ENCODE measurements at places on chromosomes 4 and X.

DNA sequence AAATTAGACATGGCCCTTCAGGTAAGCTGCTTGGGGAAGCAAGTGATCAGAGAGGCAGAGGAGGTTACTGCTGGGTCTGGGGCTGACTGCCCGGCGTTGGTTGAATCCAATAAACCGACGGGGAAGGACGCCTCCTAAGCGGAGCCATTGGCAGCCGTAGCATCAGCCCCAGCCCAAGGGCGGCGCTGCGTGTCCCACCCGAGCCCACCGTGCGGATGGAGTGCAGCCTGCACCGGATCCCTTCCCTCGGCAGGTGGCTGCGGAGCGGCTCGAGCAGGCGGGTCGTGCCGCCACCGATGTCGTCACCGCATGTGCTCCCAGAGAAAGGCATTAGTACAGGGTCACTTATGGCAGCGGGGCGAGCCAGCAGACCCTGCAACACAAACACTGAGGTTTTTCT, 82.1 kb downstream of the ALPK1 start:
- no peak for DNase-seq

DNA sequence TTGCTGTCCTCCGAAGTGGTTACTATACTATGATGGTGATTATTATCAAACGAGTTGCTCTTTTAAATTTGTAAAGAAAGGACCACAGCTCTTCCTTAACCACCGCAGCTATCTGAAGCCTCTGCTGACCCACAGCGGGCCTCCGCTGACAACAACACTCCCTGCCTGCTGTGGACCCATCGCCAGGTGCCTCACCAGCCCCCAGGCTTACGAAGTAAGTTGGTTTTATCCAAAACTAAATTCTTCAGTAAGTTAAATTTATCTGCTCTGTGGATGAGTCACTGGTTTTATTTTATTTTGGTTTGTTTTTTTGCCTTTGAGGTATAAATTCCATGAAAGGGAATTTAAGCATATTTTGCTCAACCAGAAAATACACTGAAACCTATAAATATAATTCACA, 54.7 kb downstream of the SLC9A6 start:
- no peak for DNase-seq

DNA sequence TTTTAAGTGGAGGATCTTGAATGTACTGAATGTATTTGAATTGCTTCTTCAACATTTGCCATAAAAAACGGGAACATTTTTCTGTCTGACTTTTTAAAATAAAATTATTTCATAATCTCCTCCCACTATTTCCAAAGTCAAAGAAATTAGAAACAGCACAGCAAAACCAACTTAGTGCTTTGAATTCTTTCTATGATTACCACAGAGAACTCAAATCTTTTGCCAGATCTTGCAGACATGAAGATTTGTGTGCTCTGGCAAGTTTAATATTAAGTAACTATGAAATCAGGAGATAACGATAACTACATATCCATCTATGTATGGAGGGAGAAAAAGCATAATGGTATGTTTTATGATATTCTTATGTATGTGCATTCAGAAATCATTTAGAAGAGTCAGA, 982.2 kb downstream of the PCDH7 start:
- DNase-seq, result no peak

GRCh38 chrX:140360284-140360683, 144.6 kb downstream of the SOX3 start:
- no peak for DNase-seq

DNA sequence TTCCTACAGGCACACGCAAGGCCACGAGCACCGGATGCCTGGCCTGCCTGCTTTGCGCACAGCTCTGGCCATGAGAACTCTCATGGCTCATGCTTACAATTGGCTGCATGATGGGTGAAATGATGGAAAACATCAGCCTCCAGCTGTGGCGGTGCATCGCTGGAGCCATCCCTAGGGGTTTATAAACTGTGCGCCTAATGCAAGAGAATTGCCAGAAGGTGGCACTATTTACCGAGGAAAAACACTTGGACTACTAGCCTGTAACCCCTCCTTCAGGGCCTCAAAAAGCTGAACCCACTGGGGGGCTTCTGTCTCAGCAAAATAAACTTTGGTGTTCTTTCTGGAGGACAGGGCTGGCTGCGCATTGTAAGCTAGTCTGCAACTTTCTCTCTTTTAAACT, 51.9 kb downstream of the PHKA2 start:
- no peak for DNase-seq

GRCh38 chr4:122334828-122335227, 44.0 kb upstream of the ADAD1 start:
- DNase-seq, result no peak

DNA sequence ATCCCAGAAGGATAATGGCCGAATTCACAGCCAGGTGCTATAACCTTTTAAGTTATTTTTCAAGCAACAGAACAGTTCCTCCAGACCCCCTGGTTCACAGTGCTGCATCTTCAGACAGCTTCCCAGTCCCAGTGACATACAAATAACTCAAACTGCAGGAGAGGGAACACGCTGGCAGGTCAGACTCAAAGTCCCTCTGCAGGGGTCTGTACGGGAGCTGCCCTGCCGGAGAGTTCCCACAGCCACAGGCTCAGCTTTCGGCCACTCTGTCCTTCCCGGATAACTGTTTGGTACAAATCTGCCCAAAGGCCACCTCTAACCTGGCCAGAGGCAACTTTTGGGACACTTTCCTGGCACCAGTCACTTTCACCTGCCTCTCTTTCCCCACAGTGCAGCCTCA, 230.2 kb downstream of the AFAP1 start:
- DNase-seq, result no peak

DNA sequence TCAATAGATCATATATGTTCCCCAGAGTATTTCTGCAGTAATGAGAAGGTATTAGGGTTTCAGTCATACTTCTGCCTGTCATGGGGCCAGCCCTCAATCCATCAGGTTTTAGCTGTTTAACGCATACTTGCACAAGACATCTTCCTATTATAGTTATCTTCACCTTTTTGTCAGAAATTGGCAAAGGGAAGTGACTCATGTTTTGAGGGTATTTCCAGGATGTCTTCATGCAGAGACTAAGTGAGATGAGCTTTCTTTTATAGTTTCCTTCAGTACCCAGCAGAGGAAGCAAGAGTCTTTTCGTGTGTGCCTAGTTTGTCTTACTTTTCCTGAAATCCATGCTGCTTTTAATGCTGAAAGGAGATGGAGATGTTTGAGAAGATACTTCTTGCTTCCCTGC, 9.5 kb downstream of the CSTF2 start:
- DNase-seq, result no peak

- DNase-seq, result no peak
Observed at GRCh38 chrX:18146954-18147353, 73.7 kb downstream of the BEND2 start.

- no peak for DNase-seq
Observed at GRCh38 chrX:8048466-8048865, 121.3 kb upstream of the PNPLA4 start.

Data from effector CD8-positive, alpha-beta T cell (primary cell).